K562 (cell line): ENCODE measurements at places on chromosomes 12 and 14. TPM values are rescaled to one million over a fixed set of nuclear protein-coding genes. Genes with fewer than 3 reads are reported as not detected.

SLC35F4 gene
- not detected in 2 replicates for total RNA-seq

DIO2 gene
- total RNA-seq, result not detected in 2 replicates

KRT79 gene
- 0.09 and 0.27 TPM in 2 replicates for total RNA-seq

IKZF4 gene
- 16.0 and 16.3 TPM in 2 replicates for total RNA-seq

DNA sequence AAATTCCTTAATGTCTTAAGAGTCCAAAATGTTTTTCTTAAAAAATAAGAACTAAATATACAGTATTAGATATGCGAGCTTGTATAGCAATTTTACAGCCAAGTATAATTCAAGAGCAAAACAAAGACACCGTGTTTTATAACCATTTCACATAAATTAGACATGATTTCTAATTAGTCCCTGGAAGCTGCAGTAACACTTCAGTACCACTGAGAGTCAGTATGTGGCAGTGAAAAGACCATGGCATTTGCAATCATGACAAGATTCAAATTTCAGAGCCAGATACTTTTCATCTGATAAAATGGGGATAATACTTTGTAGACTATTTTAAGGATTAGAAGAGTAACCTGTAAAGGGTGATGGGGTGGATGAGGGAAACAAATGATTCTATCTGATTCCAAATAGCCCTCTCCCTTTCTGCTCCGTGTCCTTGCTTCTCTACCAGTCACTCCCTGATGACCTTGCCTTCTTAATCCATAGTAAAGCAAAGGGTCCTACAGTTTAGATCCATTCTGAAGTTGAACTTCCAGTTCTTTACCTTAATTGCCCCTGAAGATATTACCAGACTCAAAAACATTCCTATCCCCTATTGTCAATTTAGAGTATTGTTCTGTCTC lies 145.4 kb upstream of the ABCD2 start:
- peak; percentile 24 for DNase-seq

GRCh38 chr12:115109863-115110262 lies 425.9 kb upstream of the TBX3 start:
- DNase-seq, result no peak

- DNase-seq, result no peak
These were observed 136.4 kb downstream of the SLC35F4 start for GRCh38 chr14:57729208-57730187.

DNA sequence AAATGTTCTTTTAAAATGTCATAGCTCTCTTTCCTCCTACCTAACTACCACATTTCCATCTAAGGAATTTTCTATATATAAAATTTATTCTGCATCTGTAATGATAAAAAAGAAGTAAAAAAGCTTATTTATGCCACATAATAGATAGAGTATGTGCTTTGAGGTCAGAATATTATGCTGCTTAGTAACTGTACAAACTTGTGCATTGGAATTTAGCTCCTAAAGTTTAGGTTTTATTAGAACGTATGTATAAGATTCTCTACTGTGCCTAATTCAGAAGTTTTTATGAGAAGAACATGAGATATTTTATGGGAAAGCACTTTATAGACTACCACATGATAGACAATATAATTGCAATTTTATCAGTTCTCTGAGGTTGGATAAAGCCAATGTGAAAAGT lies 384.6 kb downstream of the SLC16A7 start:
- DNase-seq, result no peak

DNA sequence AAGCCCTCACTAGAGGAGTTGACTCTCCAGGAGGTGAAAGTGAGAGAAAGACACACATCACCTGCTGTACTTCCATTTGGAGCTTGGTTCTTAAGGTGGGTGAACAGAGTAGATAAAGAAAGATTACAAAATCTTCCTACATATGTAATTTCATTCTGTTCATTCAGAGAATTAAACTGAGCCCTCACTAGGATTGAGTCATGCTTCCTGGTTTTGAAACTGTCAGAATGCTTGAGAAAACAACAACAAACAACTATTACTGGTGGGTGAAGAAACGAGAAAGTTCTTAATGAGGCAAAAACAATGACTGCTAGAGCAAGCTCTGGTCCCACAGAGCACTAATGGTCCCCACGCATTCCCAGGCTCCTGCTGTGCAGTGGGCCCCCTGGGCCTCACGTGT lies 841.7 kb downstream of the VRK1 start:
- no peak for DNase-seq

- no peak for DNase-seq
These were observed 29.2 kb downstream of the TMTC1 start for GRCh38 chr12:29754235-29755189.

DNA sequence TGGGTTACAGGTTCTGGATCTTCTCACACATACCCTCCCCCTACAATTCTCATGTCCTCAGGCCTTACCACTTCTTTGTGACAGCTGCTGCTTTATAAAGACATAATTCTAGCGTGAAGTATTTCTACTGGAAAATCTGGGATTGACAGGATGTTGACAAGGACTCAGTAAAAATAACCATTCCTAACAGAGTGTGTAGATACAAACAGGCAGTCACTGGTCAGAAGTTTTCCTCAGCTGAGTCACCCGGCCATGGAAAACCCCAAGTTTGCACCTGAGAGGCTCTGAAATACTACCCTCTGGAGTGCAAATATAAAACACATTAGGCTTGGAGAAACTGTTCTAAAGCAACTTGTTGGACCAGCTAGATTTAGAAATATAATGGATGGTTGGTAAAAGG lies 54.4 kb downstream of the SPPL3 start:
- DNase-seq, result no peak
